MG63 (cell line): ENCODE measurements at places on chromosomes 4 and X.

- DNase-seq, result no peak
These were observed 291.3 kb downstream of the GALNTL6 start for GRCh38 chr4:172104539-172104938.

- no peak for DNase-seq
These were observed 218.4 kb upstream of the BMP3 start for GRCh38 chr4:80812145-80812544.

GRCh38 chrX:118047446-118048186 lies 69.0 kb downstream of the KLHL13 start:
- DNase-seq, result no peak

GRCh38 chr4:15004739-15005301 lies 2.5 kb downstream of the CPEB2 start:
- peak; percentile 73 for DNase-seq

DNA sequence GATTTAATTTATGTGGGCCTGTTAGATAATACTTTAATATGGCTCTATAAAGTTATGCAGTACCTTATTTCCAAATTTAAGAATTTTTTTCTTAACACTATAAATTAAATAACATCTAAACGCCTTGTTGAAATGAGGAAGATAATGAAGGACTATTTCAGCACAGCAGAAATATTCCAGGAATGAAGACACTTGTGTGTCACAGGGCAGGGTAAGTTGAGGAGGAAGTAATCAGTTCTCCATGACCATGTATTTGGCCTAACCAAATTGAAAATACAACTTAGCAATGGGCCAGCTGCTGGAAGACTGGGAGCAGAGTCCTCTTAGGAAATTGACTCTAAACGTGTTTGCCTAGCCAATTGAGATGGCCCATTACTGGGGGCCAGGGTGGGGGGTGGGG lies 16.9 kb downstream of the CXCL3 start:
- no peak for DNase-seq

GRCh38 chr4:94342694-94343093 lies at the start of gene HPGDS:
Gene HPGDS, minus strand, starts transcription at chr4:94342836. Its CDS starts 8,207 bp downstream, at chr4:94334629.
- DNase-seq, result no peak

GRCh38 chrX:81537723-81538122 lies 335.8 kb downstream of the SH3BGRL start:
- DNase-seq, result no peak

- peak; percentile 74 for DNase-seq
These were observed 390.6 kb downstream of the GPM6A start for GRCh38 chr4:175421506-175421905.

GRCh38 chr4:25378437-25378743 lies 1.3 kb downstream of the ANAPC4 start:
- no peak for DNase-seq

DNA sequence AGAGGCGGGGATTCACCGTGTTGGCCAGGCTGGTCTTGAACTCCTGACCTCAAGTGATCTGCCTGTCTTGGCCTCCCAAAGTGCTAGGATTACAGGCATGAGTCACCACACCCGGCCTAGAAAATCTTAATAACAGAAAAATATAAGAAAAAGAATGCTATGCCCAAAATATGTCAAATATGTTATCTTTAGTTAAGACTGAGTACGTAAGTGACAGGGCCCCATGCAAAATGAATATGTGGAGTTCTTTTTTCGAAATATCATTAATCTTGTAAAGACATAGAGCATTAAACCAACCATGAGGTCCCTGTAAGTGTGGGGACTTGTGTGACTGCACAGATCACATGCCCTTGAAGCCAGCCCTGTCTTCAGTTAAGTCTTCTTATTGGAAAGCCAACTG lies 8.9 kb upstream of the ZNF518B start:
- no peak for DNase-seq

- DNase-seq, result no peak
These were observed 104.6 kb upstream of the NWD2 start for GRCh38 chr4:37139987-37140386.
